ENCODE measurements at places on chromosomes 1 and 21.

DNA sequence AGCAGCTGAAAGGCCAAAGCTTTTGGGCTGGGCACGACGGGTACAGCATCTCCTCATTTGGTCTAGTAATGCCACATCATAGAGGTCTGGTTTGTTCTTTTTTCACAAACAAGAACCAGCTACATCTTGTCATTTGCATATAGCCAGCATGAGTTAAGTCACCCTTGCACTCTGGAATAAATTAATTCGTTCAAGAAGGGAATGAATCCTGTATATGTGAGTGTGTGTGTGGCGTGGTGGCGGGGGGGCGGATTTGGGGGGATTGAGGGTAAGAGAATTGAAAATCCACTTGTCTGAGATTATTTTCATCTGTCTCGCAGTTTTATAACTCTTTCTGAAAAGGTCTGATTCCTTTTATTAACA lies 380.0 kb upstream of the CAMK1G start:
- H3K4me1 ChIP-seq, result peaks cover 16% of the 10 kb centered on the region
- DNase-seq, result no peak
- H3K36me3 ChIP-seq, result no peaks in the 10 kb centered on the region
- H3K27me3 ChIP-seq, result no peaks in the 10 kb centered on the region

DNA sequence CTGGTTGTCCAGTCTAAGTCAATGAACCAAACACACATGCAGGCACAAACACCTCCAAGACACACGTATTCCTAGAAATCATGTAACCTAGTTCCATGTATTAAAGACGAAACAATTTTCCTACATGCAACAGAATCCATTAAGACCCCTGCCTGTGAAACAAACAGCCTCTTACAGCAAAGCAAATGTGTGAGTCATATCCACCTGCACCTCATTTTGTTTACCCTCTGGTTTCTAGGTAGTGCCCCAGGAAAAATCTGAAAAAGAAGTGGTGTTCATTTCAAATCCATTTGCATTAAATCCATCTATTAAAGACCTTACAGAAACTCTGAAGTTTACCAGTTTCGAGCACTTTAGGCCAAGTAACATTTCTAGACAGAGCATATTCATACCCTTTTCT lies 74.1 kb downstream of the VCAM1 start:
- no peaks in the 10 kb centered on the region for H3K27me3 ChIP-seq
- no peak overlapping the region for H3K27ac ChIP-seq
- DNase-seq, result no peak
- no peak overlapping the region for H3K4me3 ChIP-seq

GRCh38 chr1:241934866-241935265 lies 22.7 kb upstream of the BECN2 start:
- peaks cover 7% of the 10 kb centered on the region for H3K4me1 ChIP-seq
- H3K4me3 ChIP-seq, result no peak overlapping the region
- no peak overlapping the region for H3K27ac ChIP-seq
- DNase-seq, result no peak
- H3K27me3 ChIP-seq, result no peaks in the 10 kb centered on the region

- no peaks in the 10 kb centered on the region for H3K4me1 ChIP-seq
- no peak overlapping the region for H3K27ac ChIP-seq
- H3K36me3 ChIP-seq, result no peaks in the 10 kb centered on the region
- H3K27me3 ChIP-seq, result no peaks in the 10 kb centered on the region
- no peak overlapping the region for H3K4me3 ChIP-seq
- no peak for DNase-seq
Measured at GRCh38 chr1:38834221-38834782, 25.3 kb downstream of the RRAGC start.

DNA sequence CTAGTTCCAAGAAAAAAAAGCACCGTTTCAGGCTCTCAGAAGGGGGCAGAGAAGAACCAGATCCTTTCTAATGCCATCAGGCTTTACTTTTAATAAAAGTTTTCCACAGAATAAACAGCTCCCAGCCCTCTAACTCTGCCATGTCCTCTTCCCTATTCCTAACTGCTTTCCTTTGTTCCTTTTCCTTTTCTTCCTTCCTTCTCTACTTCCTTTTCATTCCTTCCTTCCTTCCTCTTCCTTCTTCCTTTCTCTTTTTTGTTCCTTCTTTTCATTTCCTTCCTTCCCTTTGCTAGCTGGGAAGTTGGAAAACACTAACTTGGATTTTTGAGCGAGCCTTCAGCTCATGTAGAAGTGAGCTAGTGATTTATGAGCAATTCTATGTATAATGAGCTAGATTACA lies 46.2 kb downstream of the KDM5B start:
- H3K36me3 ChIP-seq, result peaks cover 87% of the 10 kb centered on the region
- no peaks in the 10 kb centered on the region for H3K4me1 ChIP-seq
- no peak overlapping the region for H3K4me3 ChIP-seq
- H3K27me3 ChIP-seq, result no peaks in the 10 kb centered on the region
- H3K27ac ChIP-seq, result no peak overlapping the region

DNA sequence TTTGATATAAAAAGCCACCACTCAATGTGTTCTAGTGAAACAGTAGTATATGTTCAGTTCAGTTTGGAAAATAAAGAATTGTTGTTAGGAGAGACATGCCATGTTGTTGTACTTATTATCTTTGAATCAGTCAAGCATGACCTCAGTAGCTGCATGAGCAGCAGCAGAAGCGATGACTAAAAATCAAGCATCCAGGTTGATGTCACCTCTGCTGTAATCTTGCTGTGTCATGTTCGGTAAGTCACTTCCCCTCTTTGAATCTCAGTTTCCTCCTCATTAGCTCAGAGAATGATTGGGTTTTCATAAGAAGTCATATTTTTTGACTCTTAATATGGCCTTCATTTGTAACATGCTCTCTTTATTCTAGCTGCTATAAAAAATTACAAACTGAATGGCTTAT lies 428.4 kb upstream of the B3GALT2 start:
- H3K27ac ChIP-seq, result no peak overlapping the region
- H3K36me3 ChIP-seq, result no peaks in the 10 kb centered on the region
- no peaks in the 10 kb centered on the region for H3K27me3 ChIP-seq
- no peak for DNase-seq

DNA sequence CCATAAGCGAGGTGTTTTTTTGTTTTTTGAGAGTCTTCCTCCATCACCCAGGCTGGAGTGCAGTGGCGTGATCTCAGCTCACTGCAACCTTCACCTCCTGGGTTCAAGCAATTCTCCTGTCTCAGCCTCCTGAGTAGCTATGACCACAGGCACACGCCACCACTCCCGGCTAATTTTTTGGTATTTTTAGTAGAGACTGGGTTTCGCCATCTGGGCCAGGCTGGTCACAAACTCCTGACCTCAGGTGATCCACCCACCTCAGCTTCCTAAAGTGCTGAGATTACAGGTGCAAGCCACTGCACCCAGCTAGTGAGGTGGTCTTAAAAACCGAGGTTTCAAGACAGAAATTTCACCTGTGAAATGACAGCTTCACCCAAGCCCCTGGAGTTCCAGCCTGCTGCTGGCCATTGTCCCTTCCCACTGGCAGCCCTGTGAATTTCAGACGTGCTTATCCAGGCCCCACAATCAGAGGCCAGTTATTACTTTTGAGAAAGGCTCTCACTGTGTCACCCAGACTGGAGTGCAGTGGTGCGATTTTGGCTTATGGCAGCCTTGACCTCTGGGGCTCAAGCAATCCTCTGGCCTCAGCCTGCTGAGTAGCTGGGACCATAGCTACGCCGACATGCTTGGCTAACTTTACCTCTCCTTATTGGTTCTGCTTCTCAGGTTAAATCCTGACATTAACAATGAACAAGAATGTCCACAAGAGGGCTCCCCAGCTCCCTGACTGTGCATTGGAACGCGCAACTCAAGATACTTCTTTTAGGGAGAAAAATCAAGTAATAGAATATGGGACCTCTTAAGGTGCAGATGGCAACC lies 19.4 kb downstream of the ENO1 start:
- no peak overlapping the region for H3K27ac ChIP-seq
- no peaks in the 10 kb centered on the region for H3K27me3 ChIP-seq
- no peak overlapping the region for H3K4me3 ChIP-seq
- H3K36me3 ChIP-seq, result peaks cover 4% of the 10 kb centered on the region
- no peak for DNase-seq
